ENCODE measurements at places on chromosomes 3 and 15.

- no peak for DNase-seq
Observed at GRCh38 chr15:86055688-86056087, 24.0 kb upstream of the AGBL1 start.

DNA sequence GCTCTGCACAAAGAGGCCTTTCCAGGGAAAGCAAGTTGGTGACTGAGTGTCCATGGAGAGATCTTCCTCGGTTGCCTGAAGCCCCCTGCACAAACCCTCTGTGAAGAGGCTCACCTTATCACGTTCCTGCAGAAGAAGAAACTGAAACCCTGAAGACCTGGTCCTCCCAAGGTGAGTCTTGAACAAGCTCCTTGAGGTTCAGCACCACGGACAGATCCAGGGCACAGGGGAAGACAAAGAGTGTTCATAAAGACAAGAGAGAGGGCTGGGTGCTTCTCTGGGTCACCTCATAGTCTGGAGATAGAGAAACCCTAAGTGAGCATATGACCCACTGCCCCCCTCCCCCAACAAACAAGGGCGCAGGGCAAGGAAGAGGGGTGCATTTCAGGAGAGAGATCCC lies 21.7 kb upstream of the TBC1D21 start:
- no peak for DNase-seq

DNA sequence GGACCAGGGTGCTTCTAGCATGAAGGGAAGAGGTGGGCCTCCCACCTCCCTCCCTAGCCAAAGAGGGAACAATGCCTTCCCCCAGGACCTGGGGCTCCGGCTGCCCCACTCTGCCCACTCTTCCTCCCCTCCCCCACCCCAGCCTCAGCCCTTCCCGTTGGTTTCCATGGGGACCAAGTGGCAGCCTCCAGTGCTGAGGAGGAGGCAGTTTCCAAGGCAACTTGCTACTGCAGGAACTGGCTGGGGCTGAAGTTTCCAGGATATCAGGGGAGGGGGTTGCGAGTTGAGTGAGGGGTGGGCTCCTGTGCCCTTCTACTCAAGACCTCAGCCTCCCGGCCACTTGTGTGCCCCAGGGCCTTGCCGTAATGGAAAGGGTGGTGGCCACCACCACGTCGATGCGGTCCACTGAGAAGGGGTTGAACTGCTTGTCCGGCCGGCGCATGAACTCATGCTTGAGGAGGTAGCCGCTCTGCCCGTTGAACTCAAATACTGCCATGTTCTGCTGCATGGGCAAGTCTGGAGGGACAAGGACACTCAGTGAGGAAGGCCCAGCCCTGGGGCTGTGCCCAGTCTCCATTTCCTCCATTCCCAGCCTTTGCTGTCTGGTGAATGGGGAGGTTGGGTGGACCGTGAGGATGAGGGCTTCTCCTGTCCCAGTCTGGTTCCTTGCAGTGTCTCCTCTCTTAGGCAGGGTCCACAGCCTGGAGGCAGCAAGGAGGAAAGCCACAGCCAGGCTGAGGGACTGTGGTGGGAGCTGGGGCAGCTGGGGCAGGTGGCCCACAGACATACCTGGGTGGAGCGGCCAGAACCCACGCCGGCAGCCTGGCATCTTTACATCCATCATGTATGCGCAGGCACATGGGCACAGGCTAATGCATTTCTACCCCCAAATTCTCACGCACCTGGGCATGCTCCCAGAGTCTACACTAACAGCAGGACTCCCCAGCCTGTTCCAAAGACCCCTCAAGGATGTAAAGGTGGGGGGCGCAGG lies 11.3 kb upstream of the ANKRD63 start:
- DNase-seq: no peak

GRCh38 chr3:158562674-158563073 lies 8.3 kb upstream of the MLF1 start:
- no peak for DNase-seq
